Activated T-cell treated with anti-CD3 and anti-CD28 coated beads for 24 hours (primary cell): ENCODE measurements at places on chromosomes 5 and 9.

- DNase-seq: no peak
Observed at GRCh38 chr5:164319161-164319560, 813.7 kb downstream of the MAT2B start.

DNA sequence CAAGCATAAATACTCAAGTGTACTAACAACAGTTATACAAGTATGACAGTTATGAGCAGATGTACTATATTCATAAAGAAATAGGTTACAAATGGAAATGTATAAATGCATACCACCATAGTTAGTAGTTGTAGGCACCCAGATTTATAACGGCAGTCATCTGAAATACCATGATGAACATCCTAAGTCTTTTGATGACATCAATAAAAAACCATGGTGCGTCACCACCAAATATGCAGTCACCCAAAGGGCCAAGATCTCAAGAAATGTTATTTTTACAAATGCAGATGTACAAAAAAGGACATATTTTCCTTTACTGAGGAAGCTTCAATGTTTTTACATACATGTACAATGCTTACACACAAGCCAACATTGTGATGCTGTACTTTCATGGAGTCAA, 70.8 kb upstream of the XPA start:
- DNase-seq: no peak

DNA sequence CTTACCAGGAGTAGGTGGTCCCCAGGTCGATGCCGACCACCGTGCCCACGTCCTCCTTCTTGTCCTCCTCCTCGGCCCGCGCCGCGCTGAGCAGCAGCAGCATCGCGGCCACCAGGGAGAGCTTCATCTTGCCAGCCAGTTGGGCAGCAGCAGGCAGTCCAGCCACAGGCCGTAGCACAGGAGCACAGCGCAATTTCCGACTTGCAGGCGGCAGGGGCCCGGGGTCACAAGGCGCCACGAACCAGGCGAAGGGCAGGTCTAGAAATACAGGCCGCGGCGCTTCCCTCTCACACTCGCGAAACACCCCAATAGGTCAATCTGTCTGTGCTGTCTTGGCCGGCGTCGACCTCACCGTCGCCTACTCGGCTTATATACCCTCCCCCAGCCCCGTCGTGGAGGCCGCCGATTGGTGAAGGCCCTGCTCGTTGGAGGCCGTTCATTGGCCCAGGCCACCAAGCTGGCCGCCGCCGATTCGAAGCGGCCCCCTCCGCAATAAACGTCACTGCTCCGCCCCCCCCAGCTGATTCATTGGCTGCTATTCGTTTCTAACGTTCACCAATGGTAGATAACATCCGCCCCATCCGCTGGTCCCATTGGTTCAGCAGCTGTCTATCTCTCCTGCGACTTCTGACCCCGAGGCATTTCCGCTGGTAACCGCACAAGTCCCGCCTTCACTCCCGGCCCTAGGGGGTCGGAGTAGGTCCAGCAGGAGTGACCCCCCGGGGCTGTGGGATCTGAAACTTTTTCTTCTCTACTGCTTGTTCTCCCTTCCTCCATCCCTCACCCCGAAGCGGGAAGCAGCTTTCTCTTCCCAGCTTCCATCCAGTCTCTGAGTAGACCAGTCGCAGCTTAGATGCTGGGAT, at the start of gene HSPA5:
HSPA5 (minus strand) TSS at position 344 of the 863 bp plus-strand sequence; CDS start at position 127, 217 bp downstream.
- peak; percentile 99 for DNase-seq

GRCh38 chr9:94874316-94874715, 147.8 kb downstream of the AOPEP start:
- no peak for DNase-seq

DNA sequence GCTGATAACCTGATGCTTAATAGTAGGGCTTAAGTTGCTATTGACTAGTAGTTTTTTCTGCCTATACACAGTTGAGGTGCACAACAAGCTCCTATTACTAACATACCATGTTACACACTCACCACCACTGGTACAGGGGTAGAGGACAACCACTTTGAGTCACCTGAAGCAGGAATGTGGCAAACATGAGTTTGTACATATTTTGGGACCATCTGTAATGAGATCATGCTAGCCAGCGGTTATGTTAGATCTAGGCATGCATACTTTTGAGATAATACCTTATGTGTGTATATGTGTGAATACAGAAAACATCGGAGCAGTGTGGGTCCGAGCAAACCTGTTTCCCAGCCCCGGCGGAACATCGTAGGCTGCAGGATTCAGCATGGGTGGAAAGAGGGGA, 72.8 kb upstream of the NXNL2 start:
- DNase-seq: no peak

DNA sequence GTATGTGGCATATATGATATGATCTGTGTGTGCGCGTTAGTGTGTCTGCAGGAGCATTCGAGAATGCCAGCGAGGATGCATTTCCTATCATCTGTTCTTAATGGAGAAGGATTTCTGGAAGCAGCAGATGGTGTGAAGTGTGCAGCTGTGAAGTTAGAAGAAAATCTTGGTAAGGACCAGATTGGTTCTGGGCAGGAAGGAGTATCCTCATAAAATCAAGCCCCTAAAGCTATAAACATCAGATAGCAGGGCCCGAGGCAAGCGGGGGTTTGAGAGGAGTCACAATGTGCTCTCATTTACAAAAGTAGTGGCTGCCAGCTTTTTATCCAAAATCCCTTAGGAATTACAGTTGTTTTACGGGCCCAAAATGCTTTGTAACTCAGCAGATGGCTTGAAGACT, 40.0 kb downstream of the DAPK1 start:
- DNase-seq: no peak

GRCh38 chr9:110502842-110503241, 76.7 kb downstream of the SVEP1 start:
- DNase-seq: no peak

DNA sequence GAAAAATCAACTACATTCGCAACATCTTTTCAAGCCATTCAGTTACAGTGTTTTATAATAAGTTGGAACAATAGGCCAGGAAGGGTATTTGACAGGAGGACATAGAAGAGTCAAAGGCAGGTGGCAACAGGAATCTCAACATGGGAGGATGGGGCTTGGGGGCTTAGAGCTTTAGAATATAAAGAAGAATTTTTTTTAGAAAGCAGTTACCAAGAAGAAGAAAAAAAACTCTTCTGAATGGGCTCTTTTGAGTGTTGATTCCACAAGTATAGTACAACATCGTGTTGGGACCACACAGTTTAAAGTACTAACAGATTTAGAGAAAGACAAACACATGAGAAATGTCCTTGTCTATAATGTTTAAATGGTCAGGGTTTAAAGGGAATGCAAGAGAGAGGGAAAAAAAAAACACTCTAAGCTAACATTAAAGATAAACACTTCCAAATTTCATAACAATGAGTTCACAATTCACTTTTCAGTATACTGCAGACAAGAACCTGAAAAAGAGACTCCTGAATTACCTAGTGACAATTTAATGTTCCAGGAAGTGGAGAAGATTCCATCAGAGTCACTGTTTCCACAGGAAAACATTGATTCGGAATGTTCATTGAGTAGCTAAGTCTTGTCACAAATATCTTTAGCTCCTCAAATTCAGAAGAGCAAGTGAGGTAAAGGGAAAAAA, 282.3 kb downstream of the DEPDC1B start:
- no peak for DNase-seq

DNA sequence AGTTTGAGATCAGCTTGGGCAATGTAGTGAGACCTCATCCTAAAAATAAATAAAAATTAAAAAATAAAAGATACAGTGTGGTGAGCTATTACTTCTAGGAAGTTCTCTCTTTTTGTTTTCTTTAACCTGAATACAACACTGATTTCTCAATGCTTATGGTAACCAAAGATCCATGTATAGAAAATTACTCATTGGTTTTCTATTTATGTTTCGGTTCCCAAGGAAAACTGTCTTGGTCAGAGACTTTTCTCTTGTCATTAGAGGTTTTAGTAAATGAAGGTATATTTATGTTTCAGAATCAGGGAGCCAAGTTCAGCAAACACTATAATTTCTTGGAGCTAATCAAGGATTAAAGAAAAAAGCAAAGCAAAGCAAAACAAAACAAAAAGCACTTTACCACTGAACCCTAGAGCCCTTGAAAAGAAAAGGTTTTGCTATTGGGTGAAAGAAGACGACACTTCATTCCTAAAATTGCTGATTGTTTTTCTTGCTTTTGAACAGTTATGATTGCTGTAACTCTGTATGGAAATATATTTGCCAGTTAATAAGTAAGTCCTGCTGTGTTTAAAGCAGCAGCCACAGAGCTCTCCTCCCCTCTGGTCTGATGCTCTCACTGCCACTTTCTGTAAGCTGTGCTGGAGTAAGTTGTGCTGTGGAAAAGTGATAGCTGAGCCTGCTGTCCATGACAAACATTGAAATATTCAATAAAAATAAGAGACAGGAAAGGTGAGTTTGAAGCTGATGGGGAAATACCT, 298.2 kb downstream of the CD180 start:
- no peak for DNase-seq

DNA sequence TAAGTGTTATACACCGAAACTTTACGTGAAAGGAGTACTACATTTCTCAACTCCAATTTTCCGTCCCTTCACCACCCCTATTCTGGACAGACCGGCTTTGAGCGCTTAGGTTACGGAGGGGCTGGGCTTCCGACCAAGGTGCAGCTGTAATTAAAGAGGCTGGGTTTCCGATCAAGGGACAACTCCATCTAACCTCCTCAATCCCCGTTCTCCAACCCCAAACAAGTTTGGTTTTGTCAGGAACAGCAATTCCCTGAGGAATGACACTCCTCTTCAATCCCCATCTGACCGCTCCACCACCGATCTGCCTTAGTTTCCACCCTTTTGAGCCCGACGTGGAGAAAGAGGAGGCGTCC, 577 bp downstream of the TUT7 start:
- peak; percentile 16 for DNase-seq

- DNase-seq: no peak
Observed at GRCh38 chr9:121815084-121815483, 163.7 kb downstream of the DAB2IP start.

- no peak for DNase-seq
Observed at GRCh38 chr5:31255041-31255440, 61.6 kb downstream of the CDH6 start.

GRCh38 chr5:55227664-55228430, 732 bp upstream of the MCIDAS start:
- no peak for DNase-seq
